ENCODE measurements at places on chromosomes 4 and X. TPM values are rescaled to one million over a fixed set of nuclear protein-coding genes. Genes with fewer than 3 reads are reported as not detected.

- peaks cover 19% of the 10 kb centered on the region for H3K4me1 ChIP-seq
- no peak for DNase-seq
- H3K27me3 ChIP-seq = no peaks in the 10 kb centered on the region
- no peaks in the 10 kb centered on the region for H3K36me3 ChIP-seq
Observed at GRCh38 chr4:173166491-173166890, 2.1 kb upstream of the GALNT7 start.

DNA sequence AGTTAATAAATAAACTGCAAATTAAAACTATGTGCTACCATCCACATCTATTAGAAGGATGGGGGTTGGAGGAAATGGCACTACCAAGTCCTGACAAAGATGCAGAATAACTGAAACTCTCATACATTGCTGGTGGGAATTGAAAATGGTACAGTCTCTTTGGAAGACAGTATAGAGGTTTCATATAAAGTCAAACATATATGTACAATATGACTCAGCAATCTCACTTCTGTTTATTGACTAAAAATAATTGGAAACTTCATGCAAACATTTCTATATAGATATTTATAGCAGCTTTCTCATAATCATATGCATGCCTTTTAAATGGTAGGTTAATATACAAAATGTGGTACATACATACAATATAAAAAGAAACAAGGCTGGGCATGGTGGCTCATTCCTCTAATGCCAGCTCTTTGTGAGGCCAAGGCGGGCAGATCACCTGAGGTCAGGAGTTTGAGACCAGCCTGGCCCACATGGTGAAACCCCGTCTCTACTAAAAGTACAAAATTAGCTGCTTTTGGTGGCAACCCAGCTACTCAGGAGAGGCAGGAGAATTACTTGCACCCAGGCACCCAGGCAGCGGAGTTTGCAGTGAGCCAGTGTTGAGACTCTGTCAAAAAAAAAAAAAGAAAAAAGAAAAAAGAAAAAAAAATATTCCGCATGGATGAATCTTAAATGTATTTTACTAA, 225.0 kb upstream of the CXXC4 start:
- no peaks in the 10 kb centered on the region for H3K27me3 ChIP-seq
- no peaks in the 10 kb centered on the region for H3K4me1 ChIP-seq
- no peak overlapping the region for H3K27ac ChIP-seq
- H3K4me3 ChIP-seq = no peak overlapping the region
- H3K36me3 ChIP-seq = no peaks in the 10 kb centered on the region

DNA sequence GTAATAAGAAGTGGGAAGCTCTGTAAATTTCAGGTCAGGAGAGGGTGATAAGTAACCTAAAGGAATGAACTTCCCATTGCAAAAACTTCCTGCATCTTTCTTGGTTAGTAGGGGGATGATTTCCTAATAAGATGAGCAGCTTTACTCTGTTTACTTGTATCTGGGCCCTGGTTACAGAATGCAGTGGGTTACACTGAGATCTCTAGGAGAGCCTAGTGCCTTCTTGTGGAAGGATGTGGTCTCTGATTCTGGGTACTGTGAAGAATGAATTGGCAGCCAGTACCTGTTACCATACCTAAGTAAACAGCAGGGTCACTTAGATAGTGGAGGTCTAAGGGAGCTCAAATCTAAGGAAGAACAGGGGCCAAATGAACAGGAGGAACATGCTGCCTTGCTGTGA, 320.6 kb downstream of the ARHGAP10 start:
- no peak for DNase-seq
- H3K27ac ChIP-seq = no peak overlapping the region
- no peaks in the 10 kb centered on the region for H3K27me3 ChIP-seq
- H3K4me3 ChIP-seq = no peak overlapping the region

- no peak for DNase-seq
- no peaks in the 10 kb centered on the region for H3K36me3 ChIP-seq
- no peaks in the 10 kb centered on the region for H3K27me3 ChIP-seq
- H3K4me1 ChIP-seq = no peaks in the 10 kb centered on the region
Observed at GRCh38 chr4:20395160-20395773, 143.6 kb downstream of the SLIT2 start.

- no peak overlapping the region for H3K4me3 ChIP-seq
- DNase-seq = no peak
- no peaks in the 10 kb centered on the region for H3K36me3 ChIP-seq
- H3K27ac ChIP-seq = no peak overlapping the region
- no peaks in the 10 kb centered on the region for H3K4me1 ChIP-seq
- no peaks in the 10 kb centered on the region for H3K27me3 ChIP-seq
Observed at GRCh38 chr4:36737691-36738090, 456.3 kb downstream of the DTHD1 start.

The ADAM29 gene
- not detected for total RNA-seq

The MAGIX gene
- 8.1 TPM for total RNA-seq

Data from tibial nerve (tissue), 4 donors.